DND-41 (cell line): ENCODE measurements at places on chromosomes 4 and X.

- no peak for DNase-seq
Measured at GRCh38 chrX:133391111-133391510, 24.2 kb downstream of the GPC4 start.

GRCh38 chr4:3766036-3766784 is at the start of gene ADRA2C:
Gene ADRA2C (plus strand): TSS chr4:3766385. CDS start chr4:3766607, 222 bp downstream.
- no peak for DNase-seq

DNA sequence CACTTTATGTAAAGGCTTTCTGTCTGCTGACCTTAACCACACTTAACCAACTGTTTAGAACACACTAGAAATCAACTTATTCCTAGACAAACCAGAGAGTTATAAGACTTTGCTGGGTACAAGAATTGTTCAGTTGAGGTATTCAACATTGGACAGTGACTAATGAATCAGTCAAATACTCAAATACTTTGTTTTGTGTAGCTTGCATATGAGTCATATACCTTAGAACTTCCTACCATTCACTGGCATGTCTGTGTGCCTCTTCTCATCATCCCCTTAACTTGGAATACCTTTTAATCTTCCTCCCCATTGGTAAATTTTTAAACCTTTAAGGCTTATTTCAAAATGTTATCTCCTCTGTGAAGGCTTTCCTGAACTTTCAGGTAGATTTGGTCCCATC is 708.8 kb upstream of the GRIA3 start:
- DNase-seq = no peak

GRCh38 chr4:39883646-39884045 is 94.1 kb downstream of the PDS5A start:
- no peak for DNase-seq

GRCh38 chr4:140995058-140995457 is 138.2 kb downstream of the RNF150 start:
- DNase-seq = no peak

DNA sequence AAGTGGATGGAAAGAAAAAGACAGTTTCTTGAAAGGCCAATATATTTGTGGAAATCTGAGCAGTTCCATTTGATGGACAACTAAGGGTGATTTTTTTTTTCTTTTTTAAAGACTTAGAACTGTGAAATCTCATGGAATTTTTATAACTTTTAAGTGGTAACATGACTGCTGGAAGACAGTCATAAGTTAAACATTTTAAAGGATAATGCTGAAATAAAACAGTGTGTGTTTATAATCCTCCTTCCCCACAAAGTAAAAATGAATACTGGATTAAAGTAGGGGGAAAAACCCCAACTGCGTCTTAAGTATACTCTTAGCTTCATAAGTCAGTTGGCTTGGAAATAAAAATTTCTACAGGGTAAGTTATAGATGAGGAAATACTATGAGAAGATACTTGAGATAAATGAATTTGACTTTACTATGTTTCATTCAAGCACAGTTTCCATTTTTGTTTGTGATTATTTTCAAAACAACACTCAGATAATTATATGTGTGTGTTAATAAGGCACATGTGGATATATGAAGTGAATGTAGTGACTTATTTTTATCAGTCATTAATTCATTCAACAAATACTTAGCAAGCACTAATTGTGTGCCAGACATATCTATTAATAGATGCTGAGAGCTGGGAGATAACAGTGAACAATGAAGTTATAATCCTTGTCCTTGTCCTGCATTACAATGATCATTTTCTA is 129.2 kb upstream of the ETNPPL start:
- no peak for DNase-seq

GRCh38 chrX:11287505-11287904 is 5.7 kb upstream of the AMELX start:
- DNase-seq = no peak

GRCh38 chr4:6229095-6229494 is 28.7 kb upstream of the JAKMIP1 start:
- no peak for DNase-seq

- DNase-seq = no peak
Measured at GRCh38 chr4:162869157-162869556, 297.5 kb downstream of the NAF1 start.

DNA sequence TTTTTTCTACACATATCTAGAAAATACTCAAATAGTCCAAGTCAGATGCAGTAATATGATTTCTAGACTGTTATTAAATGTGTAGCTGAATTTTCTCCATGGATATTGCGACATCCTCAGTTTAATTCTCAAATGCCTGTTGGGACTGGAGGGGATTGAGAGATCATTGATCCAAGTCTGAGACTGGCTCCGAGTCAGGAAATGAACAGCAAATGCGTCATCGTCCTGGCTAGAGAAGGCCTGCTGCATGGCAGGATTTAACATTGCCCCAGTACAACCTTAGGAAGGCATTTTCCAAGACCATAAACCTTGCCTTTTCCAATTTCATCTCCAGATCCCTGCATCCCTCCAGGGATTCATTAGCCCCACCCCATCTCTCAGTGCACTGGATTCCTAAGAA is 56.6 kb upstream of the SLC6A14 start:
- no peak for DNase-seq

- no peak for DNase-seq
Measured at GRCh38 chr4:123649645-123650391, 253.2 kb downstream of the SPRY1 start.

DNA sequence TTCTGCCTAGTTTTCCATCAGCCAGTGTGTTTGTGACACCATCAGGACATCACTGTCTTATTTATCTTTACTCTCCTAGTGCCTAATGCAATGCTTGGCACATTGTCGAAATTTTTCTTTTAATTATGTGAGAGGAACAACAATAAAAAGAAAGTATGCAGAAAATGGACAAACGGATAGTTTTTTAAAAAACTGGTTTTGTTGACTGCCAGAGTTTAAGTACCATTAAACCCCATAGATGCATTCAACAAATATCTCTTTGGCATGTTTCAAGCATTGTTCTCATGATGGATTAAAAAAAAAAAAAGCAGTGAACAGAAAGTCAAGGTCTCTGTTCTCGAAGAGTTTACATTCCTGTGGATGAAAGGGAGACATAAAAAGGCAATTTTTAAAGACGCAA is 398.4 kb downstream of the PPP3CA start:
- DNase-seq = no peak

DNA sequence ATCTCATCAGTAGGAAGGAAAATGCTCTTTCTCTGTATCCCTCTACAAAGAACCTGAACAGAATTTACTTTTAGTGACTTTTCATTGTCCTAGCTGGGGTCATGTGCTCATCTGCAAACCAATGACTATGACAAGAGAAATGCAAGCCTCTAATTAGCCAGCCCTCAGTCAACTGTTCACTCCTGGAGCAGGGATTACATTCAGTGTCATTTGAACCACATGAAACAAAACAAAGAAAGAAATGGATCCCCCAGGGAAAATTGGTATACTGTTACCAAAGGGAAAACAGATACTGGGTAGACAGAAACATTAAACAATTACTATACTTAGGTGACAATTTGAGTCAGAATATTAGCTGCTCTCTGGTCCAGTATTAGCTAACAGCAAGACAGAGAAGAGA is 173.6 kb downstream of the RCHY1 start:
- DNase-seq = no peak

DNA sequence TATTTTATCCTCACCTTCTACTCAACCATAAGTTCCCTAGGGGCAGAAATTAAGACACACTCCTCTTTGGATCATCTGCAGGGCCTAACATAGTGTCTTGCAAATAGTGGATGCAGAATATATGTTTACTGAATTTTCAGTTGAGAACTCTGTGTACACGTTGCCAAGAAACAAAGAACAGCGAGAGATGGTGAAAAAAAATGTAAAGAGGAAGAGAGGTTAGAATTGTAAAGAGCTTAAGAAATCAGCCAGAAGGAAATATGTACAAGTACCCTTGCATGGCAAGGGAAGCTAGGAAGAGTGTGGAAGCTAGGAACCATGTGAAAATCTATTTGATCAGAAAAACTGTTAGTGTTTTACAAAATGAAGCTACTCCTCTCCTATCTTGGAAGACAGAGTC is 431.0 kb downstream of the SMARCA1 start:
- DNase-seq = no peak

- no peak for DNase-seq
Measured at GRCh38 chrX:64977830-64978229, 1.6 kb upstream of the ZC4H2 start.

DNA sequence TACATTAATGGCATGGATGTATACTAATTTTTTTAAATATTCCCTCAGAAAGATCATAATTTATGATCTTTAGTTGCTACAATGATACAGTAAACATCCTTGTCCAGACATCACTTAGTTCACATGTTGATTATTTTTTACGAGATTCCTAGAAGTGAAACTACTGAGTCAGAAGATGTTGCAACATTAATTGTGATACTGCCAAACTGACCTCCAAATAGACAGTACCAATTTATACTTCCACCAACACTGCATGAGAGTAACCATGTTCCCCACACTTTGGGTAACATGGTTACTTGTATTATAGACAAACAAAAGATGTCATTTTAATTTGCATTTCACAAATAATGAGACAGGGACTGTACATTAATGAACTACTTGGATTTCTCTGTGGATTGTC is 19.6 kb downstream of the RCHY1 start:
- no peak for DNase-seq

- DNase-seq = no peak
Measured at GRCh38 chr4:174255786-174256185, 27.7 kb downstream of the FBXO8 start.

DNA sequence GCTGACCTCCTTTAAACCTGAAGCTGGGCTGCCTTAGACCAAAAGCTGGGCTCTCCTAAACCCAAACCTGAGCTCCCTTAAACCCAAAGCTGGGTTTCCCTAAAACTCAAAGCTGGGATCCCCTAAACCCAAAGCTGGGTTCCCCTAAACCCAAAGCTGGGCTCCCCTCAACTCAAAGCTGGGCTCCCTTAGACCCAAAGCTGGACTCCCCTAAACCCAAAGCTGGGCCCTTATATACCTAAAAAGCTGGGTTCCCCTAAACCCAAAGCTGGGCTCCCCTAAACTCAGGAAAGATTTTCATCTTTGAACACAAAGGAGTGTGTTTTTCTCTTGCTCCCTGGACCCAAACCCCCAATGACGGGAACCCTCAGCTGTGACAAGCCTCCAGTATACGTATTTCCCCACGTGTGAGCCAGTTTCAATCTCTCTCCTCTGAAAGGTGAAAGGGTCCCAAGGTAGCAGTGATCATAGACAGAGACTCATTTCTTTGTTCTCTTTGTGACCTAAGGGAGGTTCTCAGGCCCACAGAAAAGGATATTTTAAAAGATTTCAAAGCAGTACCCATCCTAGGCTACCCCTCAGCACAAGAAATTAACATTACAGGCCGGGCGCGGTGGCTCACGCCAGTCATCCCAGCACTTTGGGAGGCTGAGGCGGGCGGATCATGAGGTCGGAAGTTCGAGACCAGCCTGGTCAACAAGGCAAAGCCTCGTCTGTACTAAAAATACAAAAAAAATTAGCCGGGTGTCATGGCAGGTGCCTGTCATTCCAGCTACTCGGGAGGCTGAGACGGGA is 31.3 kb upstream of the ASMTL start:
- peak; percentile 20 for DNase-seq

DNA sequence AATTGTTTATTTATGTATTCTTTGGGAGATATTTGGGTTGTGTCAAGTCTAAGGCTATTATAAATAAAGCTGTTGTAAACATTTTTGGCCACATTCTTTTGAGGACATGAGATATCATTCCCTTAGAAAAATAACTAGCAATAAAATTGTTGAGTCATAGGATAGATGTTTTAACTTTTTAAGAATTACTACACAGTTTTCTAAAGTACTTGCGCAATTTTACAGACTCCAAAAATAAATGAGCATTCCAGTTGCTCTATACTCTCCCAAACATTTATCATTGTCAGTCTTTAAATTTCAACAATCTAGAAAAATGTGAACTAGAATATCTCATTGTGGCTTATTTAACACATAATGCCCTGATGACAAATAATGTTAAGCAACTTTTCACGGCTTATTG is 189.1 kb upstream of the ADGRL3 start:
- DNase-seq = no peak

- DNase-seq = no peak
Measured at GRCh38 chrX:43005561-43005960, 227.6 kb upstream of the PPP1R2C start.

DNA sequence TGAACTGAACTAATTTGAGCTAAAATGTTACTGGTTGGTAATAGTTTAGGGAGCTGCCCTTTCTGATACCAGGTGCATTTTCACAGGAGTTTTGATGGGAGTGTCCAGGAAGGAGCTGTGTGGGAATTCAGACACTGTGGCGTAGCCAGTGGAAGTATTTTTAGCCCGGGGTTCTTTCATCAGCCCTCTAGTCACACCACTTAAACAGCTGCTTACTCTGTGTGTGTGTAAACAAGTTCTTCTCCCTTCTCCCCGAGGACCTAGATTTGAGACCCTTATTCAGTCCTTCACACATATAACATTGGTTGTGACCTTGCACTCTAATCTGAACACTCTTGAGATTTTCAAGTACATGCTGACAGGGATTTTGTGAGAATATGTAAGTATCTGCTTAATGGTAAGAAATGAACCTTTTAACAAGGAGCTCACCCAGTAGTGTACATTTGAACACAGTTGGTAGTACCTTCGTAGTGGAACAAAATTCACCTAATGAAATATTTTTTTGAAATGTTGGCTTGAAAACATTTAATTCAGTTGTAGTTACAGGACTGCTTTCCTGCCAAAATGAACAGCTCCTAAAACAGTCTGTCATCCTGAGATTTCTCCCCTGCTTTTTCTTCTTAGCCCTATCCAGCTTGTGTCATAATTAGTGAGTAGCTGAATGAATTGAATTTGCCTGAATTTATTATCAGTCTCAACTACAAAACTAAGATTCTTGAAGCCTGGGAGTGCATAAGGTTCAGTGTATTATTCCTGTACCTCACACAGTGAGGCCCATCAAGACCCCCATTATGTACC is 61.8 kb downstream of the BMPR1B start:
- DNase-seq = no peak

GRCh38 chrX:150770623-150771022 is 77.4 kb downstream of the MTMR1 start:
- no peak for DNase-seq

GRCh38 chrX:40299641-40300046 is 201.9 kb upstream of the BCOR start:
- no peak for DNase-seq

DNA sequence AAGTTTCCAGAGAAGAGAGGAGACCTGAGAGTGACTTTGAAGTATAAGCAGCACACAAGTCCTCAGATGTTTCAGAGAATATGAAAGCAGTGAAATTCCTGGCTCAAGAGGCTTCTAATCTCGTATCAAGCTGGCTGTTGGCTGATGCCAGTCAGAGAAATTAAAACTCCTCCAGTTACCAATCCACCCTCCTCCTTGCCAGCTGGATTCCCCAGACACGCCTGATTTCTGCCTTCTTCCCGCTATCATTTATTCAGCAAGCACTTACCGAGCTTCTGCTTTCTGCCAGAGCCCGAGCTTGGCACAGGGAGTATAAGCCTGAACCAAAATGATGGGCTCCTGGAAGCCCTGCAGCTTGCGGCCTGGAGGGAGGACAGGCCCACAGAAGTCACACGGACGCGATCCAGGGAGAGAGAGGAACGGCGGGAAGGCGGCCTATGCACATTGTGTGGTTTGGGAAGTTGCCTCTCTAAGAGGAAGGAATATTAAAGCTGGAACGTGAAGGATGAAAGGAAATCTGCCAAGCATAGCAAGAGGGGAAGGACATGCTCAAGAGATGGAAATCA is 102.4 kb upstream of the TBL1X start:
- no peak for DNase-seq

GRCh38 chrX:85516131-85516530 is 136.7 kb upstream of the POF1B start:
- DNase-seq = no peak
